NCI-H1105 (cell line): ENCODE measurements at places on chromosomes 2 and 18.

DNA sequence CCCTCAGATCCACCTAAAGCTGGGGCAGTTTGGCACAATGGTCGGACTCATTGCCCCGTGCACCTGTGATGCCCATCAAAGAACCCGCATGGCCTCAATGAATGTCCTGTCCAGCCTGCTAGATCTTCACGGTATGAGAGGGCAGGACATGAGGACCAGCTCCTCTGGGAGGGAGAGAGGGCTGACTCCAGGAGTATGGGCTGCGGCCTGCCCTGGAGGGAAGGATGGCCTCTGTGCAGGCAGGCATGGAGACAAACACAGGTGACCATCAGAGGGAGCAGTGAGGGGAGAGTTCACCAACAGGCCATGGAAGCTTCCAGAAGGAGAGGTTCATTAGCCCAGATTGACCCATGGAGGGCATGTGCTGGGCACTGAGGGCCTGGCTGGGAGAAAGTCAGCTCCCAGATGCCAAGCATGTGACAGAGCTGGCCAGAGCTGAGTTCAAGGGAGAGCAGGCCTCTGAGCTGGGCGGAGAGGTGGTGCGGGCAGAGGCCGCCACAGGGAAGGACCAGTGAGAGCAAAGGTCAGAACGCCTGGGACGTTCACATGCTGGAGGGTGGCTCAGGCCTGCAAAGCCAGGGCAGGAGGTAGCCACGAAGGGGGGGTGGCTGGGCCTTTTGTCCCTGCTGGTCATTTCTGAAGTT, 36.2 kb downstream of the HJURP start:
- no peak for DNase-seq

- DNase-seq, result no peak
These were observed 9.4 kb upstream of the IL1RL1 start for GRCh38 chr2:102301867-102302362.

- no peak for DNase-seq
These were observed 689.4 kb upstream of the FANCL start for GRCh38 chr2:58930537-58930936.

DNA sequence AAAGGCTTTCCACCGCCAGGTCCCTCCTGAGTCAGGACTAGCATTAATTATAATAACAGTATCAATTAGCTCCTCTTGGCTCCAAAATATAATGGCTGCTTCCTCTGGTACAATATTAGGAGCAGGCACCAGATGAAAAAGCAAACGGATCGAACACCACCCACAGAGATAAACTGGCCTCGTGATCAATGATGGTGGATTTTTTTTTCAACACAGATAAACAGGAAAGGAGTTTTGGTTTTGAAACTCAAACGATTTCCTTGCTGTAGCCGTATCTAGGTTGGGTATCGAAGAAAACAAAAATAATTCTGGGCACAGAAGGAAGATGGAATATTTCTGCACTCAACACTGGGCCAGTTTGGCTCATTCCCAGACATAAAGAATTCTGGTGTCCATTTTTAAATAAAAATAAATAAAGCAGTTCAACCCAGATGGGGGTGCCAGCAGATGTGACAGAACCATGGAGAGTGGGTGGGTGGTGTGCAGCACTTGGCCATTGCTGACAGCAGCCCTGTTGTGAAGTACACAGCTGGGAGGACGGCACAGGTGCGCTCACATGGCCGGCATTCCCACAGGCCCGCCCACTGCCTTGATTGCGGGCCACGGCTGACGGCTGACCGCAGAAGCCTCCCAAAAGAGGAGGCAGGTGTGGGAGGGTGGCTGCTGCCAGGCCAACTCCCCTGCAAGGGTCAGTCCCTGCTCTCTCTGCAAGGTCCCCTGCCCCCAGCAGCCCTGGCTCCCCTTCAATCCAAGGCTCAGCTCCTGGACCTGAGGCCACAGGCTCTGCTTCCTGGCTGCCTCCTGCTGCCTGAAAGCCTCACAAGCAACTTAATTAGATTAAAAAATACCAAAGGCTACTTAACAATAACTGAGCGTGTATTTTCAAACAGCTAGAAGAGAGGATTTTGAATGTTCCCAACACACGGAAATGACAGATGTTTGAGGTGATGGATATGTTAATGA, 351.9 kb upstream of the ID2 start:
- no peak for DNase-seq

DNA sequence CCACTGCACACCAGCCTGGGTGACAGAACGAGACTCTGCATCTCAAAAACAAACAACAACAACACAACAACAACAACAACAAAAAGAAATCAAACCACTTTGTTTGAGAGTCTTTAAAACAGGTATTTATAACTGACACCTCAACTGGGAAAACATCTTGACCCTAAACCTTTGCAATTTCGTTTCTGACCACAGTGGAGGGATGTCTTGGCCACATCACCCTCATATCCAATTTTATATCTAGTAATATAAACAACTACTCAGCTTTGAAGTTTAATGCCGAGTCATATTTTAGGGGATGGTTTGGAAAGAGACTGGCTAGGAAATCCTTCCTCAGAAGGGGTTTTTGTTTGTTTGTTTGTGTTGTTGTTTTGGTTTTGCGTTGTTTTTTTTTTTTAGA, 37.8 kb upstream of the RMDN2 start:
- no peak for DNase-seq

DNA sequence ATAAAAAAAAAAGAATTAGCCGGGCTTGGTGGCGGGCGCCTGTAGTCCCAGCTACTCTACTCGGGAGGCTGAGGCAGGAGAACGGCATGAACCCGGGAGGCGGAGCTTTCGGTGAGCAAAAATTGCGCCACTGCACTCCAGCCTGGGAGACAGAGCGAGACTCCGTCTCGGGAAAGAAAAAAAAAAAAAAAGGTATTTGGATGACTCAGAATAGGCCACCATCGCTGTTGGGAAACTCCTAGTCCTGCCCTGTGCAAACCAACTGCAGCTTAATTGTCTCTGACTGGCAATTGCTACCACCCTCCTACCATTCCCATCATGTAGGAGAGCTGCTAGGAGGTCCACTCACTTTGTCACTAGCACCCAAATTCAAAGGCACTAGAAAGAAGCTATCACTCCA, 43.5 kb downstream of the ATP8B1 start:
- DNase-seq, result no peak

DNA sequence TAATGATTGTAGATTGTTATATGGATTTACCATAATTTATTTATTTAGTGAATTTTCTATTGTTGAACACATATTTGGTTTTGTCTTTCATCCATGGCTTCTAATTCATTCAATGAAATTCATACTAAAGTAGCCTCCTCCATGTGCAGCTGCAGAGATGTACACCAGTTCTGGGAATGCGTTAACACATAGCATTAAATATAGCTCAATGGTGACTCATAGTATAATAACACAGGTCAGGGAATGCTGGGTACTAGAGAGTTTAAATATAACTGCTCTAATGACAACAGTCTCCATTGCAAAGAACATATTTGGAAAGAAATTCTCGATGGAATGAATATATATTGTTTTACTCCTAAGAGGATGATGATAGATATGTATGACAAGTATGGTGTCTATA, 1190.2 kb upstream of the NRXN1 start:
- DNase-seq, result no peak

- DNase-seq, result no peak
These were observed 30.6 kb downstream of the TMEM17 start for GRCh38 chr2:62475172-62476011.

DNA sequence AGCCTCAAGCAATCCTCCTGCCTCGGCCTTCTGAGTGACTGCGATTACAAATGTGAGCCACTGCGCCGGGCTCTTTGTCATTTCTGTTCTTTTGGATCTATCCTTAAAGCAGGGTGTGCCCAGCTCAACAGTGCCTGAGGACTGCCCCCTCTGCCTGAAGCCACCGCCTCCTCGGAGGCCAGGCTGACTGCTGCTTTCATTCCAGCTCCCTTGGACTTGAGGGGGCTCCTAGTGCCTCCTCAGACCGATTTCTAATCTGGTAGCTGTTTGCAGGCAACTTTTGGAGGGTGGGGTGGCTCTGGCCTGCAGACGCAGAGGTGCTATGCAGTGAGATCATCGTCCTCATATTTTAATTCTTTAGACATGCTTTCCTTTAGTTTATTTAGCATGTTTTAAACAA, 35.9 kb upstream of the KLF11 start:
- DNase-seq, result no peak

DNA sequence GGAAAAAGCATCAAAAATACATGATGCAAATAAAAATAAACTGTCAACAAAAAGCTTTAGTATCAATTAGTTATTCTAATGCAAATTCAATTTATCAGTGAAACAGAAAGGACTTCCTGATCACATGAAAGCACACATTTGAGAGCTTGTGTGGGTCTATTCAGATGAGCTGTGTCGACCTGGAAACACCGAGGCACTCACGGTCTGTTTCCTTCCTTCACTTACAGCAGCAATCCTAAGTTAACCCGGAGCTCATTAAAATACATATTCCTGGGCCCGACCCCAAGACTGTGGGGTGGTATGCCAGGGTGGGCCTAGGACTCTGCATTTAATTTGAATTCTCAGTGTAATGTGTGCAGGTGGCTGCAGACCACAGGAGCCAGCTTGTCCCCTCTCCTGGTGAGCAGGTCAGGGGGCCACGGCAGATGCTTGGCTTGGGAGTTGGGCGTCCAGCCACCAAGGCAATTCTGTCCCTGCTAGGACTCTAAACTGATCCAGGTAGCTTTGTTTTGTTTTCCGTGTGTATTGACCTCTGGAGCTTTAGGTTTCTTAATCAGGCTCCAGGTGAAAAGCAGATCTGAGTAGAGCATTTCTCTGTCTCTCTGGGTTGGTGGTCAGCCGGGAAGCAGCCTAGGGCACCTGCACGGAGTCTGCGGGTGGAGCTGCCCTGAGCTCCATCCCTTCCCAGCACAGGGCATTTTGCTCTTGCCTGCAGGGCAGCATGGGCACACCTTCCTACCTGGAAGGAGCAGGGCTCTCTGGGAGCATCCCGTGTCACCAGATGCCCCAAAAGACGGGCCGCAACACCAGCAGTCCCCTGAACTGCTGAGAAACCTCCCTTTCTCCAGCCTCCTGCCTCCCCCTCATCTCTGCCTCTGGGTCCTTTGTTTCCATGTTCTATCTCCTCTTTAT, 9.0 kb downstream of the MBP start:
- DNase-seq, result no peak

DNA sequence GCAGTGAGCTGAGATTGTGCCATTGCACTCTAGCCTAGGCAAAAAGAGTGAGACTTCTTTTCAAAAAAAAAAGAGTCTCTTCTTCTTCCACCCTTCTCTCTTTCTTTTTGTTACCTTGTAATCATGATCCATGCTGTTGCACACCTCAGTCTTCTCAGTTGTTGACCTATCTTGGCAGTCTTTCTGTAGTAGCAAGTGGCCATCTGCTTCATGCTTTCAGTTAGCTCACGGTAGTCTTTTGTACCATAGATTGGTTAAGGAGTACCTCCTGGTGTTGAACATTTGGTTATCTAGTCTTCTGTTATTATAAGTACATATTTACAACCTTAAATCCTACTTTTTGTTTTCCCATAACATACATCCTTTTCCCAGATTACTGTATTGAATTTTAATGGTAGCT, 3.1 kb downstream of the GORASP2 start:
- no peak for DNase-seq

DNA sequence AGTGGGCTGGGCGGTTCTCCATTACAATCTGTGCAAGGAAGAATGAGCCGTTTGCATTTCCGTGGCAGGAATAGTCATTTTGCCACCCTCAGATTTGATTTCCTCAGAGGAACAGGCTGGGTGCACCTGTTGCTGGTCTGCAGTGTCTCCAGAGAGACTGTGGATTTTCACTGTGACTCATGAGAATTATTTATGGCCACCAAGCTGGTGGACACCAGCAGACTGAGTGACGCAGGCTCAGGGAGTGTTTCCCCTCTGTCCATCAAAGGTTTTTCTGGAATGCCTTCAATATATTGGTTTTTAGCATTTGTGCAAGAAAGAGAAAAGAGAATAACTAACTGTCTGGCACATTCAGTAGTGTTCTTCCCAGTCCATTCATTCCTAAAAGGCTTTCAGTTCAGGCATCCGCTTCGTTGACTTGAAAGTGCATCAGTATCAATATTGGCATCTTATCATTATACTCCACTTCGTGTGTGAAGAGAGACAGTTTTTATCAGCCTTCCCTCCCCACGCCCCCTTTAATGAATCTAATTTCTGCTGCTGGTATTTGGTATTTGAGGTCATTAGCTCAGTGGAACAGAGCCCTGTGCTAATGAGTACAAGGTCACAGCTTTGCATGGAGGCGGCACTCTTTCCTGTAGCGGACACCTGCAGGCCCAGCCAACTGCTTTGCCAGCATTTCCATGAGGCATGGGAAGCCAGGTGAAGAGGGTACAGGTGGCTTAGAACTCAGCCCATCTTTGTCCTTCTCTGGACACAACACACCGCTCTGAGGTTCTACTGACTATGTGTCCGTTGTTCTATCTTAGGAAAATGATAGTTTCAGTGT, 39.9 kb downstream of the PRKCE start:
- DNase-seq, result no peak

DNA sequence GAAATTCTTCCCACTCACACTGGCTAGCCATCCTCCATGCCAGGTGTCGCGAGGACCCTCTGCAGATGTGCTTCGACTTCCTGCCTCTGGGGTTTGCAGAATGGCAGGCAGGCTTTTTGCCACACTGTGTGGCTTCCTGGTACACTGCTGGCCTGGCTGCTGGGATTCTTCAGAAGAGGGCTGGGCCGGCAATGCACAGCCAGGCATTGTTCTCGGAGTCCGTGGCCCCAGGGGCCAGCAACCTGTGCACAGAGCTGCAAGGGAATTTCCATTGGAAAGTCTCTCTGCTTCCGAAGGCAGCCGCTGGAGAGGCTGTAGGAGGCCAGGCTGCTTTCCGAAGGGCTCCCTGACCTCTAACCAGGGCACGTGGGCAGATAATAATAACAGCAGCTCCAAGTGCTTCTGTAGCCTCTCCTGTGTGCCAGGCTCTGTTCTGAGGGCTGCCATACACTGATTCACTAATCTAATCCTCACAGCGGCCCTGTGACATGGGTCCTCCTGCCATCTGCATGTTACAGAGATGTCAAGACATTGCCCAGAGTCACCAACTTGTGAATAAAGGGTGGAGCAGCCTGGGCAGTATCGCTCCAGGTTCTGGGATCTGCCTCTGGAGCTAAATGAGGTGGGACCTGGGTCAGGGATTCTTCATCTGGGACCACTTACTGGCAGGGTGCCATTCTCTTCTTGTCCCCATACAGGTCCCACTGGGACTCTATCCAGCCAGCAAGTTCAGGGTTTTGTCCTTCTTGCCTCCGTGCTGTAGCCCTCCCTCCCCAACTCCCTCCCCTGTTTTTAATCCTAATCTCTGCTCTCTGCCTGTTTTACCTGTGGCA, 5.0 kb downstream of the LDLRAD4 start:
- DNase-seq, result no peak

DNA sequence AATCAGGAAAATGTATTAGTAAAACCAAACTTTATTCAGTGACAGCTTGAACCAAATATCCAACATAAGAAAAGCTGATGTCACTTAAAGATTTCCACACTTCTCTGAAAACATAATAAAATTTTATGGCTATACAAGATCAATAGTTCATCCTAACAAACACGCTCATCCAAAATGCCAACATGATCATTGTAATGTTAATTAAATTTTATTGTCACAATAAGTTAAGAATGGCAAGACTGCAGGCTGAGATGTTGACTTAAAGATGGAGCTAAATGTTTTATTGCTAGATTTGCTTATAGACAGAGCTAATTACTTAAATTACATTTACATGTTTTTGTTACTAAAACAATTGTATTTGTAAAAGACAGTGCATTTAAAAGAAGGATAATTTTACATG, 140.3 kb downstream of the ERBB4 start:
- no peak for DNase-seq

GRCh38 chr2:60295636-60295962, 257.9 kb downstream of the BCL11A start:
- DNase-seq, result no peak

GRCh38 chr2:142180820-142181533, 50.2 kb upstream of the LRP1B start:
- DNase-seq, result no peak
